Fibroblast of skin of right quadriceps (primary cell): ENCODE measurements at places on chromosomes 6 and 20.

GRCh38 chr6:111428811-111429210, 54.2 kb downstream of the REV3L start:
- no peak for DNase-seq

DNA sequence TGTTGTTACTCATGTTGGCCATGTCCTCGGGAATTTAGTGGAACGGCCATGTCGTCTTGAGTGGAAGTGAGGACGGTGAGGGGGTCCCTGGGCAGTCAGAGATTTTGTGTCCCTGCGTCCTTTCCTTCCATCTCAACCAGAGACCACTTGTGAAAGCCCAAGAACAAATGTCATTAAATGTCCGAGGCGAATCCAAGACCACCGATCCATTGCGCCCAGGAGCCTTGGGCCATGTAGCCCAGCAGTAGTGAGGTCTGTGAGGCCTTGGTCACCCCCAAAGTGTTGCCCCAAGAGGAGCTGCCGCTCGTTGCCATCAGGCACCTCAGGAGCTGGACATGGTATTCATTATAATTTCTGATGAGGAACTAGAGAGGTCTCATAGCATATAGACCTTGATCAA, 17.4 kb upstream of the MICB start:
- no peak for DNase-seq

GRCh38 chr6:6729971-6730370, 141.5 kb downstream of the LY86 start:
- DNase-seq, result no peak

GRCh38 chr6:22024973-22025467, 271.8 kb downstream of the PRL start:
- no peak for DNase-seq

DNA sequence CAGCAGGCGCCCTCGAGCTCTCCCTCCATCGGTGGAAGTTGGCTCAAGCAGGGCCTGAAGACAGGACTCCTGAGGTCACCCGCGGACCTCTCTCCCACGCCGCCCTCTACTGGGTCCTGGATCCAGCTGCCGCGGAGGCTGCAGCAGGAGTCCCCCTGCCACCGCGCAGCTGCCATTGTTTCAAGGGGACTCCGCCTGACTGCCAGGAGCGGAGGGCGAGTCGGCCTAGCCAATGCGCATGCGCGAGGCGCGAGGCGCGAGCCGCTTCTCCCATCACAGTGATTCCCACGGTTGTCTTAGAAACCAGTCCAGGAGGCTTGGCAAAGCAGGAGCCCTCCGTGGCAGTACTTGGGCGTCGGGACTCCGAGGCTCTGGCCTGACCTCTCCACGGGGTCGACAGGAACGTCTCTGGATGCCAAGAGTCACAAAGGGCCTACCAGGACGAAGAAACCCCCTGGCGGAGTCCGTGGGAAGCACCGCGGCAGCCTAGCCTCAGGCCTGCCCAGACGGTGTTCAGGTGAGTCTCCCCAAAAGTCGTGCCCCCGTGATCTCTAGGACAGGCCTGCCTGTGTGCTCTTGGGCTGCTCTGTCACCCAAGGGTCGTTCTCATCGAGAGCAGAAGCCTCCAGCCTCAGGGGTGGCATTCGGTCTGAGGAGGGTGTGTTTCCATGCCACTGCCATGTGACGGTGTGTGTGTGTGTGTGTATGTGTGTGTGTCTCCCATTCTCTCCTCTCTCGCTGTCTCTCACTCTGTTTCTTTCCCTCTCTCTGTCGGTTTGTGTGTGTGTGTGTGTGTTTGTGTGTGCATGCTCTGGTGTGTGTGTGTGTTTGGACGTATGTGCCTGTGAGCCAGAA, 290.6 kb upstream of the ZNF337 start:
- peak; percentile 49 for DNase-seq

DNA sequence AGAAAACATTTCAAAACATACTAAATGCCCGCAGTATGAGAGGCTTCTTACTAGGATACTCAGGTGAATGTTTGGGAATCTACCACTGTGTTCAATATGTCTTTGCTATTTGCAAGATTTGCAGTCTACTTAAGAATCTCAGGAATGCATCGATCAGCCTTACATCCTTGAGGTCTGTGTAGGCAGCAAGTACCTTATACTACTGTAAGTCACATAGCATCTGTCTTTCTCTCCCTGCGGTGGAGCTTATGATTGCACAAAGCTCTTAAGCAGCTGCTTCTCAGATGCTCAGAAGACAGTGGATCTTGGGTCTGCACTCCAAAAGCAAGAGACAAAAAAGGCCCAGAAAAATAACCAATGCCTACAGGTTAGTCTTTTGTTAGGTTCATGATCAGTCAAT, 21.4 kb downstream of the PCSK2 start:
- peak; percentile 14 for DNase-seq

DNA sequence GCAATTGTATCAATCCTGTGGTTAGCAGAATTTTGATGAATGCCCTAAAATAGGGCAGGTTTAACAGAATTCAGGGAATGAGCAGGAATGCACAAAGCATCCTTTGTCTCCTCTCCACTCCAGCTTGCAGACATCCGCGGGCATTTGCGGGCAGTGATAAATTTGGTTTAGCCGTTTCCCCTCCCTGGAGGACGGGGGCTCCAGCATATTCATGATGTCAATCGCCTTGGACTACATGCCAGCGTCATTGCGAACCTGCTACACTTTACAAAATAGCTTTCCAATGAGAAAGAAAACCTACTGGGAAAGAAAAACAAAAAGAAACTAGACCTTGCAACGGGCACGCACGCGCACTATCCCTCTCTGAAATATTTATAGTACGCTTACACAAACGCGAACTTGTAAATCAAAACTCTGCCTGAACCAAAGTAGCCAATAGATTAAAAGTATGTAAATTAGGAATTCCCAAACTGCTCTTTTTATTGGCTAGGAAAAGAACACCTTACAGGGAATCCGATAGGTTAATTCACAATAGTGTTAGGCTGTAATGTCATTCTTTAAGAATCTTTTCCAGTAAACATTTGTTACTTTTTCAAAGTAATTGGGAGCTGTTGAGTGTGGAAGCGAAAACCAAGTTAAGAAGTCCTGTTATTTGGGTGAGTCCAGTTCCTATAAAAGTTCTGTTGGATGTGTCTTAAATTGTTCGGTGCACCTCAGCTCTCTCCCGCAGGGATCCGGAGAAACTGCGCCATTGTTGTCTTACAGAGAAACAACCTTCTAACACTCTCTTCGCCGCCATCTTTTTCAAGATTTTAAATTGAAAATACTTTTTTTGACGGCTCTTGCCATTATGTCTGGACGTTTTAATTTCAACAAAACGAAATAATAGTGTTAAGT, 136.7 kb downstream of the HFE start:
- DNase-seq, result peak; percentile 97

DNA sequence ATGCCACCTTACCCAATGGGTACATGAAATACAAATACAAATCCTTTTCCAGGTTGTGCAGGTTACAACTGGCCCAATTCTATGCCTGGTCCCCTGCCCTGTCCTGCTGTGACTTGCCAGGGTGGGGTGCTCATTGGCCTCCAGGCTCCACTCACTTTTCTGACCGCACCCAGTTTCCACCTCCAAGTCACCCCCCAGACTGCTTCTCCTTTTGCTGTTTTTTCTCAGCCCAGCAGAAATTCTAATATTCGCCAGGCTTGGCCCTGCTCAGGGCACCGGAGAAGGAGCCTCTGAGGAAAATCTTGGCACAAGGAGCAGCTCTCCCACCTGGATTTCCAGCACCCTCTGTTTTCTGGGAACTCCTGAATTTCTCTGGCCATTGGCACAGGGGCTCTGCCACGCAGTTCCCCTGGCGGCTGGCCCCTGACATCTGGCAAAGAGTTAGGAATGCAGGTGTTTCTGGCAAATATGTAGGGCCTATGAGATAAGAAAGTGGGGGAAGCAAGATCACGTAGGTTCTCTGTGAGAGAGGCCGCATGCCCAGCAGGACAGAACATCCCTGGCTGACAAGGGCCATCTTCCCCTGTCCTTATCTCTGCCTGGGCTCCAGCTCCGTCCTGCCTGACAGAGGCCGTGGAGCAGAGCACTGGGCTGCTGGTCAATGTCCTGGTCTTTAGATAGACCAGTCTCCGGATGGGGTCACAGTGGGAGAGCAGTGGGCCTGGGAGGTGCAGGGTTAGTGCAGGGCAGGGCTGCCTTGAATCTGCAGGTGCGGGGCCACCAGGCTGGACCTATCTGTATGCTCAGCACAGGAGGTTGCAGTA, 2.9 kb upstream of the RAET1E start:
- no peak for DNase-seq

GRCh38 chr20:51738877-51739447, 29.2 kb downstream of the ATP9A start:
- no peak for DNase-seq

- no peak for DNase-seq
These were observed 71.8 kb downstream of the RIOK1 start for GRCh38 chr6:7461416-7461815.

DNA sequence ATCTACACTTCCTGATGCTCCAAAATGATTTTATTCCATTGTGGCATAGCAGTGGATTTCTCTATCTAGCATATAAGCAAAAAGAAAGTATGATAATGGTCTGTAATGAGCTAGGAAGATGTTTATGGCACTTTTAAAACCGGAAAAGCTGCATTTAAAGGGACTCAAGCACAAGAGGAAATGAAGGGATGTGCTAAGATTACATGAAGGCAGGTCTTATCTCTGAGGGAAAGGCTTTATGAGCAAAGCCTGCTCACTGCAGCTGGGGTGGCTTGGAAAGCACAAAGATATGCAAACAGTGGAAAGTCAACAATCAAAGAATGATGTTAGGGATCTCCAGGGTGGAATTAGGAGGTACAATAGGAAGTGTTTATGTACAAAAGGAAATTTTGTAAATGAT, 138.2 kb downstream of the TENT5A start:
- peak; percentile 28 for DNase-seq

GRCh38 chr6:17032590-17032987, 69.3 kb upstream of the STMND1 start:
- DNase-seq, result peak; percentile 80

- DNase-seq, result no peak
These were observed 20.3 kb downstream of the CST7 start for GRCh38 chr20:24969186-24970029.

- no peak for DNase-seq
These were observed 259.4 kb upstream of the POU3F2 start for GRCh38 chr6:98574984-98575383.

DNA sequence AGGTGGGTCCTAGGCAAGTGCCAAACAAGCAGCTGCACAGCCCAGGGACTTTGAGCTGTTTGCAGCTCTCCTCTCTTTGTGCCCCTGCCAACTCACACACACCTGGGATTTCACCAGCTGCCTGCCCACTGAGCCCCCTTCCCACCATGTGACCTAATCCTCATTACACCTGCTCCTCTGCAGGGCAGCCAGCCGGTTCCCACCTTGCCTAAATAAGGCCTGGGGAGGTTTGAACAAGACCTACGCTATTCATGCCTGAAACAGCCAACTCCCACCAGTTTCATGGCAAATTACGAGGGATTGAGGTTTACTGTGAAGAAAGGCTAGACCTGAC, 92.6 kb upstream of the SOX4 start:
- DNase-seq, result no peak

- DNase-seq, result no peak
These were observed 22.7 kb upstream of the TFAP2C start for GRCh38 chr20:56606174-56606945.

DNA sequence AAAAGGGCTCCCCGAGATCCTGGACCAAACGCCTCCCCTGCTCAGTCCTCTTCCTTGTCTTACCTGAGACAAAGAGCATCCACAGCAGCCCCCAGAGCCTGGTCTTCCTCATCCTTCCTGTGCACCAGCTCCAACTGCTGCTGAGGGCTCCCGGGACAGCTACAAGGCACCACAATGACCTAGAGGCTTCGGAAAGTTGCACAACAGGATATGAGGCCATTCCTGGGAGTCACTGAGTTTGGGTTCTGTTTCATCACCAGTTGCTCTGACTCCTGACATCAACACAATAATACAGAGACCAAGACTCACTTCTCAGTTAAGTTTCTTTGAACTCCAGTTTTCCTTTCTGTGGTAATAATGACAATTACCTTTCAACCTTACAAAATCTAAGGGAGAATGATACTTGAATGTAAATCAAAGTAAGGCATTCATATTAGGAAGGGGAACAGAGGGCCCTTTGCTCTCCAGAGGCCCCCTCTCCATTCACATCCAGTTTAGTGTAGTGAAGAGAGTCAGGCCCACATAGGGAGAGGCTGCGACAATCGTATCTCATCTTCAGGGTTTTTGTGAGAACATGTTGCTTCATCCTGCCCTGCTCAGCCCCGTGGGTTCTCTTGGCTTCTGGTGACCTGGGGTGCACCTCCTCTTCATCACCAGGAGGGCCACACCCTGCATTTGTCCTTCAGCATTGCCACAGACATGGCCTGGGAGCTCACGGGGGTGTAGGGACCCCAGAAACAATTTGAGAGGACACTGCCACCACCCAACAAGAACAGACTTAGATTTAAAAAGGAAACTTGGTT, at the start of gene TREM1:
Gene TREM1, minus strand, starts transcription at position 139 of the 803 bp plus-strand sequence. Its CDS starts 27 bp downstream, at position 112.
- DNase-seq, result peak; percentile 46

GRCh38 chr20:62258499-62259293, 20.4 kb downstream of the OSBPL2 start:
- peak; percentile 70 for DNase-seq

GRCh38 chr20:57600320-57601210, 19.7 kb downstream of the ZBP1 start:
- peak; percentile 12 for DNase-seq

DNA sequence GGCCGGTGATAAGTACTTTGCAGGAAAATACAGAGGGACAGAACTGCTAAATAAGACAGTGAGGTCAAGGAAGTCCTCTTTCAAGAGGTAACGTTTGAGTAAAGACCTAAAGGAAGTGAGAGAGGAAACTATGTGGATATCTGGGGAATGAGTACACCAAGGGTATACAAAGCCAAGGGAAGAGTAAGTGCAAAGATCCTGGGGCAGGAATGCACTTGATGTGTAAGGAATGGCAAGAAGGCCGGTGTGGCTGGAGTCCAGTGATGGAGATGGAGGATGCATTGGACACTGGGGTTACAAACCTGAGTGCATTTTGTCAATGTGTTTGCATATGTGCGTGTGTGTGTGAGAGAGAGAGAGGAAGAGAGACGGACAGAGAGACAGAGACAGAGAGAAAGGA, 32.1 kb upstream of the TGM2 start:
- no peak for DNase-seq

- no peak for DNase-seq
These were observed 120.1 kb upstream of the TCF21 start for GRCh38 chr6:133768656-133769295.
